ENCODE measurements at places on chromosomes 4 and X.
A peak's percentile ranks its signal among the peaks of the same experiment; 100 is the strongest.

DNA sequence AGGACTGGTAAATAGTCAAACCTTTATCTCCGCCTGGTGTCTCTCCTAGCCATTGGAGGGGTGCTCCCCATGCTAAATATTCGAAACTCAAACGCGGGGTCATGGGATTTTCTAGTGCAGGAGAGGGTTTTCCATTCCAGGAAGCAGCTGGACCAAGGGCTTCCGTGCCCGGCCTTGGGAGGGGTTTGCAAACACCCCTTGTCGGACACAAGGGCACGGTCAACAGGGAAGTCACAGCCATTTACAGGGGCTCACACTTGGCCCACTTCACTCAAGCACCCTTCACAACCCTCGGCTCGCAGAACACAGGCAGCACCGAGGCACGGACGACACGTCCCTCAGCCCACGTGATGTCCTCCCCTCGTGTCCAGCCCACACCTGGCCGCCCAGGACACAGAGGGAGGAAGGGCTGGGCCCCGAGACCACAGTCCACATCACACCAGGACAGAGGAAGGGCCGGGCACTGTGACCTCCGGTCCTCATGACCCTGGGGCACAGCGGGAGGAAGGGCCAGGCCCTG, 10.3 kb upstream of the PLCXD1 start:
- DNase-seq, result no peak

GRCh38 chr4:5759236-5760075, 48.5 kb downstream of the EVC start:
- no peak for DNase-seq

DNA sequence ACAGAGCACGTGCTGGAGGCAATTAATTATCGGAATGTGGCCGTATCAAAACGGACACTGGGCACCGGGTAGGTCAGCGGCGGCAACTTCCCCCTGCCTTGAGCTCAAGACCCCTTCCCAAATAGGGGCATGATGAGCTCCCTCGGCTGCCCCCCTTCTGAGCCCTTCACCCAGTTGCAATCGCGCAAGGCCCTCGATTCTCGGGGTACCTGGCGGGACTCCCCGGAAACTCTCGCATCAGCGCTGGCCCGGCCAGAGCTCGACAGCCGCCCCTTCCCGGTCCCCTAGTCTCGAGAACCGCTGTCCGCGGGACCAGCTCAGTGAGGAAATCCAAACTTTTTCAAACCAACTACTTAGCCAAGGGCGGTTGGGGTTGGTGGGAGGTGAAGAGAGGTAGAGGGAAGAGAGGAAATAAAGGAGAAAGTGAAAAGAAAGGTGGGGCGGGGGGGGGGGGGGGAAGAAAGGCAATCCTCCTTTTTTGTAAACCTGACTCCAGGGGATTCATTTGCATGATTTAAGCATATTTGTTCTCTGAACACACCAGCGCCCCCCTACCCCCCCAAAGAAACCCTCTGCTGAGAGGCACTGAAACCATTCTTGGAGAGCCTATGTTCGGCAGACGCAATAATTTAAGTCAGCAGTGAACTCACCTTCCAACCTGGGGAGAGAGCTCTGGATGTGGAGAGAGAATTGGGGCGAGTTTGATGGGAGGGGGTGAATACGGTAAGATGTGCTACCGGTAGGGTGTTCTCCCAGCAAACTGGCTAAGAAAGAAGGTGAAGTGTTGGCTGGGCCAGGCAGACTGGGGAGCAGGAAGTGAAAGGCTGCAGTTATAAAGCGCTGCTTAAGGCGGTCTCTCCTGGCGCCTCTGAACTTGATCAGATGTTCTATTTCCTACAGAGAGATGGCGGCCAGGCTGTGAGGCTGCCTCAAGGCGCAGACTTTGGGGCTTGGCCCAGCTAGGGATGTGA, 2.0 kb upstream of the ZIC3 start:
- no peak for DNase-seq

GRCh38 chr4:120636120-120636630, 286.4 kb downstream of the PRDM5 start:
- no peak for DNase-seq

GRCh38 chr4:78949735-78950134, 10.5 kb upstream of the PAQR3 start:
- no peak for DNase-seq

GRCh38 chr4:78310007-78310739, 241.4 kb upstream of the ANXA3 start:
- DNase-seq, result no peak

DNA sequence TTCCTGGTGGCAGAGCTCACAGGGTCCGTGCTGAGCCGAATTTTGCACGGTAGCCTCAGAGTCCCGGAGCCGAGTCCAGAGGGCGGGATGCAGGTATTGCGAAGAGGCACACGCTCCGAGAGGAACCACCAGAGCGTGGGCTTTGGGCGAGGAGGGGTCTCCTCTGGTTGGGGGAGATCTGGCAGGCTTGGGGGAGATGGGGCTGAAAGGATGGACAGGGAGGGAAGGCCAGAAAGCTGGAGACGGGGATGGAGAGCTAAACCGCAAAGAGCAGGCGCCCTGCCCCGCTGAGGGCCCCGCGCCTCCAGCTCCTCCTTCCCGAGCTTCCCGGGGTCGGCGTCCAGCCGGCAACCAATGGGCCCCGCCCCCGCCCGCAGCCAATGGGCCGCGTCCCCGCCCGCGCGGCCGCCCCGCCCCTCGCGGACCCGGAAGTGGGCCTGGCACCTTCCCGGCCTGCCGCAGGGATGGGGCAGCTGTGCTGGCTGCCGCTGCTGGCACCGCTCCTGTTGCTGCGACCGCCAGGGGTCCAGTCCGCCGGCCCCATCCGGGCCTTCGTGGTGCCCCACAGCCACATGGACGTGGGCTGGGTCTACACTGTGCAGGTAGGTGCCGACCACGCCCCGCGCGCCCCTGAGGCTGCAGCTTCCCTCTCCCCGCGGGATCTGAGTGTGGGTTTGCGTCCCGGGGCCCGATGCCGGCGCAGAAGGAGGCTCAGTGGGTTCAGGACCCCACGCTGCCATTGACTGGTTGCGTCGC, at the start of gene MAN2B2:
TSS of gene MAN2B2 (plus strand) at position 443 of the 756 bp plus-strand sequence. CDS start at position 465, 22 bp downstream.
- peak; percentile 45 for DNase-seq
